NCI-H774 (cell line): ENCODE measurements at places on chromosomes 7 and 10.

DNA sequence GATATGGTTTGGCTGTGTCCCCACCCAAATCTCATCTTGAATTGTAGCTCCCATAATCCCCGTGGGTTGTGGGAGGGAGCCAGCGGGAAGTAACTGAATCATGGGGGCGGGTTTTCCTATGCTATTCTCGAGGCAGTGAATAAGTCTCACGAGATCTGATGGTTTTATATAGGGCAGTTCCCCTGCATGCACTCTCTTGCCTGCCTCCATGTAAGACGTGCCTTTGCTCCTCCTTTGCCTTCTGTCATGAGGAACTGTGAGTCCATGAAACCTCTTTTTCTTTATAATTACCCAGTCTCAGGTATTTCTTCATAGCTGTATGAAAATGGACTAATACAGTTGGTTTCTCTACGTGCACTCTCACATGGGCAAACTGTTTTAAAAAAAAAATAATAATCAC lies 207.7 kb downstream of the SLC25A13 start:
- DNase-seq, result no peak

- DNase-seq, result peak; percentile 1
These were observed 54.0 kb upstream of the CACUL1 start for GRCh38 chr10:118808601-118809356.

GRCh38 chr7:129017933-129018538 lies 36.9 kb downstream of the TNPO3 start:
- DNase-seq, result no peak

DNA sequence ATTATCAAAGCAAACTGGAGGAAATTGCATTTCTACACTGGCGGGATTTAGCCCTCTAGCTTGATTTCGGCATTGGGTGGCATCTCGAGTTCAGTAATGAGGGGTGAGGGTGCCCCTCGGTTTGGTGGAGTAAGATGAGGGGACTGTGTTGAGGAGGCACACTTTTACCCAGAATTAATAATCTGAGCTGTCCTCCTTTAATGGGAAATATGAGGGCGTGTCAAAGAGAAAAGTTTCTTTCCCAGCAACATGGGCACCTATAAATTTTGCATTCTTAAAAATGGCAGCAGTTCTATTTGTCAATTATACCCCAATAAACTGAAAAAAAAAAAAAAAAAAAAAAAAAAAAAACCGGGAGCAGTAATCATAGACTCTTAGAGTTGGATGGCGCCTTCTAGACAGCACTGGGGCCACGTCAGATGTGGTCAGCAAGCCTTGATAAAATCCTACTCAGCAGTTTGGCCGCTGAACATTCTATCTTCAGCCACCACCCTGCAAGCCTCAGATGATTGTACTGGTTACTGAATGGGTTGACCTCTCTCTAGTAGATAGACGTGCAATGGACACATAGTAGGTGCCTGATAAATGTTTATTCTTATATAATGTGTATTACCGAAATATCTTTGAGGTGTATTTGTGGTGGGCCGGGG lies 931 bp downstream of the PAPSS2 start:
- no peak for DNase-seq

DNA sequence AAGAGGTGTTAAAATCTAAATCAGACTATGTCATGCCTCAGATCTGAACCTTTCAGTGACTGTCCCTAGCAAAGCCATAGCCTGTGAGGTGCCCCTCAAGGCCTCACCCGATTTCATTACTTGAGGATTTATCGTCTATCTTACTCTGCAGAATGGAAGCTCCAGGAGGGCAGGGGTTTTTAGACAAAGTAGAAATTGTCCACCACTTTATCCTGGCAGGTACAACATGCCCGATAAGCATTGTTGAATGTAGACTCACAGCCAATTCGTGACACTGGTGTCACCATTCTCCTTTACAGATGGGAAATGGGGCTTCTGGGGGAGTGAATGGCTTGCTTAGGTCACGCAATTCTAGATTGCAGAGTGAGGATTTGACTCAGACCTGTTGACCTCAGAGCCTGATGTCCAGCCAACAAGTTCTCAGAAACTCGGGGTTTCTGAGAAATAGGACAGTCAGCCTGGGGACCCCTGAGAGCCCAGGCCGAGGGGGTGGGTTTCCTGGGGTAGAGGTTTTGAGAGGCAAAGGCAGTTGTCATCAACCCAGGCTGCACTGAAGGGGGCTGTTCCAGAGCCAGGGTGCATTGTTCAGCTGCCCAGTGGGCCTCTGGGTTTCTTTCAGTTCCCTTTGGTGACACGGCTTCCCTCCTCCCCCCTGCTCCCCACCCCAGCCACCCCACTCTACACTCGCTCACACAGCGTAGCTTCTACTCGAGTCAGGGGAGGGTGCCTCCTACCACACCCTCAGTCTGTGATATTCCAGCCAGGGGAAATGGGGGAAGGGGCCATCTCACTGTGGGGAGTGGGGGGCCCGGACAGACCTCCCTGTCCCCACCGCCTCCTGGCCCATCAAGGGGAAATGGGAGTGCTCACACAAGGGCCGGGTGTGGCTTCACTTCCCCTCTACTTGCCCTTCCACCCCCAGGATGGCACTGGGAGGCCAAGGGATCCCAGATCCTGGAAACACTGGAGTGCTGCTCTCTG lies 3.1 kb upstream of the IRF5 start:
- DNase-seq, result no peak

DNA sequence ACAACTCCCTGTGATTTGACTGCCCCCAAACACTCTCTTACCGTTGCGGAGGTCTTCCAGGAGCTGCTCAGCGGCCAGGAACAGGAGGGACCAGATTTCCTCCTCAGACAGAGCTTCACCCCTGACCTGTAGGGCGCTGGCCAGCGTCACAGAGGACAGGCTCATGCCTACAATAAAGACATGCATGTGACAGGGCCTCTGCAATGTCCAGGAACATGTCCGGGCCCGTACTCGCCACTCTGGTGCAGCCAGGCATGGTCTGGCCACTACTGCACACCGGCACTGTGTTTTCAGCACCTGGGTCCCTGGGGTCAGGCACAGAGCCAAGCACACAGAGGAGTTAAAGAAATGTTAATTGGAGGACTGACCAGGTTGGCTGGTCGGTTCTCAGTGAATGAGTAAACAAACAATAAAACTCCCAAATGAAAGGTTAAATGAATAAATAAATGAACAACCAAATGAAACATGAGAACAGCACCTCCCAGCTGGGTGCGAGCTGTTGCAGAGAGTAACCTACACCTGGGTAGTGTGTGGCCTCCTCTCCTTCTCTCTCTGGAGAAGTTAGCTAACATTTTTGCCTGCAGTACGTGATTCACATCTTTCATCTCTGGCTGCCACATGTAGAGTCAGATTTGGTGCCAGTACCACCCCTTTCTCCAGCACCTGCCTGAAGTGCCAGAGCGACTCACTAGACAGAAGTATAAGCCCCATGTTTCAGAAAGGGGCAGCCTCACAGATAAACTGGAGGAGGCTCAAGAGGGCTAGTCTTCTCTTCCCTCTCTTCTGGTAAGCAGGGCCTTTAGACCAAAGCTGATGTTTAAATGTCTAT lies 22.8 kb downstream of the FRMPD2 start:
- DNase-seq, result peak; percentile 88

DNA sequence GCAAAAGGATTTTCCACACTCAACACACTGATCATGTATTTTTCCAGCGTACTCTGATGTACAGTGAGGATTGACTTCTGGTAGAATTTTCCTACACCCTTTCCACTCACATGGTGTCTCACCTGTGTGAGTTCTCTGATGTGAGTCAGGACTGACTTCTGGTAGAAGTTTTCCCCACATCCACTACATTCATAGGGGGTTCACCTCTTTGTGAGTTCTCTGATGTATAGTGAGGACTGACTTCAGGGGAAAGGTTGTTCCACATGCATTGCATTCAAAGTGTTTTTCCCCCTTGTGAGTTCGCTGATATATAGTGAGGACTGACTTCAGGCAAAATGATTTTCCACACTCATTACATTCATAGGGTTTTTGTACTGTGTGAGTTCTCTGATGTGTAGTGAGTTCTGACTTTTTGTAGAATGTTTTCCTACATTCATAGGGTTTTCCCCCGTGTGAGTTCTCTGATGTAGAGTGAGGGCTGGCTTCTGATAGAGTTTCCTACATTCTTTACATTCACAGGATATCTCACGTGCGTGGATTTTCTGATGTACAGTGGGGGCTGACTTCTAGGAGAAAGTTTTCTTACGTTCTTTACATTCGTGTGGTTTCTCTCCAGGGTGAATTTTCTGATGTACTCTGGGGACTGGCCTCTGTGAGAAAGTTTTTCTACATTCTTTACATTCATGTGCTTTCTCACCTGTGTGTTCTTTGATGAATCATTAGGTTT lies 146.5 kb downstream of the GLRX3 start:
- no peak for DNase-seq

GRCh38 chr7:30771880-30772425 lies 736 bp downstream of the MINDY4 start:
- DNase-seq, result no peak

DNA sequence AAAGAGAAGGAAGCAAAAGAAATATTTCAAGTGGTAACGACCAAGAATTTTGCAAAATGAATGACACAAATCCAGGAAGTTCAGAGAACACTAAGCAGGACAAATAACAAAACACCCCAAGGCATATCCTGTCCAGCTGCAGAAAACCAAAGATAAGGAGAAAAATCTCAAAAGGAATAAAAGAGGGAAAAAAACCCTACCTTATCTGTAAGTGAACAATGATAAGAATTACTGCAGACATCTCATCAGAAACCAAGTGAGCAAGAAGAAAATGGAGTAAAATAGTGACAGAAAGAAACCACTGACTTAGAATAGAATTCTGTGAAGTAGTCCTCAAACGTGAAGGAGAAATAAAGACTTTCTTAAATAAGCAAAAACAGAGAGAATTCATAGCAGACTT lies 21.8 kb downstream of the CARD11 start:
- no peak for DNase-seq

DNA sequence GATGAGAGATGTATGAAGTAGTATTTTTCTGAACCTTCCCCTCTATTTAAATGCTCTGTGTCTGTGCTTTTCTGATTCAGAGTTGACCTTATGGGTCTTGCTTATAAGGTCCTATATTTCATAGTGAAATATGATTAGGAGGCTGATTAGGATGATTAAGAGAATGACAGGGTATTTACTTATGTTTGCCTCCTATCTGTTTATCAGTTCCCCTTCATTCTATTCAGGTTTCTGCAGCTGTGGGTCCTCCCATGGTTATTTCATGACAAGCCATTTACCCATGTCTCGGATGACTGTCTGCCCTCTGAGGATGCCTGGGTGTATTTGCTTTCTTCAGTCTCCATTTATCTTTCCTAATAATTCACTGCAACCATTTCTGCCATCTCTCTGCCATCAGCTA lies 16.9 kb downstream of the RPA3 start:
- no peak for DNase-seq

- DNase-seq, result no peak
These were observed 464.0 kb upstream of the ZMIZ1 start for GRCh38 chr10:78604721-78605120.

DNA sequence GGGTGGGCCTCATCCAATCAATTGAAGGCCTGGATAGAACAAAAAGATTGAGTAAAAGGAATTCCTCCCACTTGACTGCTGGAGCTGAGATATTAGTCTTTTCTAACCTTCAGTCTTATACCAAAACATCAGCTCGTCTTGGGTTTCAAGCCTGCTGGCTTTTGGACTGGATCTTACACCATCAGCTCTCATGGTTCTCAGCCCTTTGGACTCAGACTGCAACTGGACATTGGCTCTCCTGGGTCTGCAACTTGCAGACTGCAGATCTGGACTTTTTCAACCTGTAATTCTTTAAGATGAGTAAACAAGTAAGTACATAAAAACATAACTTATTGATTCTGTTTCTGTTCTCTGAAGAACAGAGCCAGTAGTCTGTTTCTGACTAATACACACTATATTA lies 73.7 kb downstream of the PPP1R3C start:
- no peak for DNase-seq

DNA sequence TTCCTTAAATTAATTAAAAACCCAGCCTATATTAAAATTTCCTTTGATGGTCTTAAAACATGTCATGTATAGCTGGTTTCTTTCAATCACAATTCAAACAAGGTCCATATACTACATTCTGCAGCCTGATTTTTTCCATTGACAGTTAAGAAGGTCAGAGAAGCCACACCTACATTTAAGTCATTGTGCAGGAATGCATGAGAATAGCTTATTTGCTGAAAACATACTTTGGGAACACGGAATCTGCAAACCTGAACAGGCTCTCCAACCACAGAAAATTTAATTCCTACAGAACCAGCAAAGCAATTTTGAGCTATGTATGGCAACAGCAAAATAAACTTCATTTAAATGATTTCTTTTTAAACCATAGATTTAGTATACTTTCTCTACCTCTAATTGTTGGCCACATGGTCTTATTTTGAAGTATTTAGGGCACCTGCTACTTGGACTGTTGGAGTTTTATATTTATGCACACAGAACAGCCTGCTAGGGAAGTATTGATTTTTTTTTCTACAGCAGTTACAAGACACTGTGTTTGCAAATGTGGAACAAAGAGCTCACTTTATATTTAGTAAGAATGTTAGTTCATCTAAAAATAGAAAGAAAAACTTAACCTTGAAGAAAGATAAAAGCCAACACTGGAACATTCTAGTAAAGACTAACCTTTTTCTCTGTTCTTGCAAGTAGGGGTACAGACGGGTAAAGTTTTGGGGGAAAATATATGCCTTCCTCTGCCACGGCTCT lies 240.9 kb upstream of the IMMP2L start:
- DNase-seq, result no peak

DNA sequence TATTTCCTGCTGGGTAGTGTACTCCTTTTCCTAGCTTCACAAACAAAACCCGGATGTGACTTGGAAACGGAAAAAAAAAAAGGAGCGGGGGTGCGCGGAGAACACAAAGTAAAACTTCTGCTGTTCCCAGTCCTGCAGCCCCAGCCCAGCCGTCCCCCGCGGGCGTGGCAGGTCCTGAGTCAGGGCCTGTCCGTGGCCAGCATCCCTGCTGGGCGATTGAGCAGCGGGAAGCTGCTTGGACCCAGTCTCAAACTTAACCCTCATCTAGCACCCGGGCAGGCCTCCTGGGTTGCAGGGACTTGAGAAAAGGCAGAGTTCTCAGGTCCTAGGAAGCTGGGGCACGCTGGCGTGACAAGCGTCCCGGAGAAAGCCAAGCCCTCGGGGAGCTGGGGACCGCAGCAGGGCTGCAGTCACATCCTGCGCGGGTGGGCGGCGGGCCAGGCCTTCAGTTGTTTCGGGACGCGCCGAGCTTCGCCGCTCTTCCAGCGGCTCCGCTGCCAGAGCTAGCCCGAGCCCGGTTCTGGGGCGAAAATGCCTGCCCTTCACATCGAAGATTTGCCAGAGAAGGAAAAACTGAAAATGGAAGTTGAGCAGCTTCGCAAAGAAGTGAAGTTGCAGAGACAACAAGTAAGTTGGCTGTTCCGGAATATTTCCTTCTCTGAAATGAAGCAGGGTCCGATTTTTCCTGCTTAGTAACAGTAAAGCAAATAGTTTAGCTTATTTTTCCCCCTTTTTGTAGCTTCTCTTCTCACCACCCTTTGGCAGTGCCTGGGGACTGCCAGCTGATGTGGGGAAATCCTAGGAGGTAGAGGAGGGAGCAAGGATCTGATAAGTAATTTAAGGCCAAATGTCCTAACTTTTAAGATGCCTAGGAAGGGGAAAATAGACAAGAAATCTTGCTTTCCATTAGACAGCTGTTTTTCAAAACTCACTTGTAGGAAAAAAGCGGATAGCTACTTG lies at the start of gene GNG11:
TSS of gene GNG11 (plus strand) at position 129 of the 960 bp plus-strand sequence. CDS start at position 532, 403 bp downstream.
- DNase-seq, result peak; percentile 32

GRCh38 chr7:81013083-81013817 lies 94.4 kb upstream of the SEMA3C start:
- no peak for DNase-seq
